ENCODE measurements at places on chromosomes 2 and 18.
A peak's percentile ranks its signal among the peaks of the same experiment; 100 is the strongest.

DNA sequence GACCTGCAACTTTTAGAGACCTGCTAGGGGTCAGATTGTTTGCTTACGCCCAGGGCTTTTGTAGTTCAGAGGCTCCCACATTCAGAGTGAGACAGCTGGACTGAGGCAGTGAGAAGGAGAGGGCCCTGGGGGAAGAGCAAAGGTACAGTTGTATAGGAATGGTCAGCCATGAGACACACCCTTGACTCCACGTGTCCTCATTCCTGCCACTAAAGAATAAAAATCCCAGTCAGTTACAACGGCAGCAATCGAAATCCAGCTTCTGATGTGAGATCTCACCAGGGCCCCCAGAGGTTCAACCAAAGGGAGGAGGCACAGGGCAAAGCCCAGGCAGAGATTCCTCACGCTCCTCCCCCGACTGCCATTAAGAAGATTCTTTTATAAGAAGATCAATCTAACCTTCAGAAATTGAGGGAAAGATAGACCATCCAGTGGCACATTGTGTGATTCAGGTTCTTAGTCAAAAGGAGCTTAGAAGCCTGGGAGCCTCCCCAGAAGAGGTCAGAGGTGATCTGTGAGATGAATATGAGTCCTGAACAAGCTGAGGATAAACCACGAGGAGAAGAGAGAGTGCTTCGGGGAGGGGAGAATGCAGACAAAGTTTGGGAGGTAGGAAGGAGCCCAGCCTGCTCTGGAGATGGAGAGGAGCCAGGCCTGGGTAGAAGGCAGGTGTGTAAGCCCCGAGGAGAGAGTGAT is 317.0 kb downstream of the CYP26B1 start:
- no peak for DNase-seq

GRCh38 chr2:161161074-161161706 is 962 bp downstream of the TANK start:
- no peak for DNase-seq

GRCh38 chr2:82636402-82637020 is 1822.6 kb downstream of the SUCLG1 start:
- DNase-seq, result no peak

GRCh38 chr18:68275616-68276015 is 439.3 kb downstream of the TMX3 start:
- no peak for DNase-seq

DNA sequence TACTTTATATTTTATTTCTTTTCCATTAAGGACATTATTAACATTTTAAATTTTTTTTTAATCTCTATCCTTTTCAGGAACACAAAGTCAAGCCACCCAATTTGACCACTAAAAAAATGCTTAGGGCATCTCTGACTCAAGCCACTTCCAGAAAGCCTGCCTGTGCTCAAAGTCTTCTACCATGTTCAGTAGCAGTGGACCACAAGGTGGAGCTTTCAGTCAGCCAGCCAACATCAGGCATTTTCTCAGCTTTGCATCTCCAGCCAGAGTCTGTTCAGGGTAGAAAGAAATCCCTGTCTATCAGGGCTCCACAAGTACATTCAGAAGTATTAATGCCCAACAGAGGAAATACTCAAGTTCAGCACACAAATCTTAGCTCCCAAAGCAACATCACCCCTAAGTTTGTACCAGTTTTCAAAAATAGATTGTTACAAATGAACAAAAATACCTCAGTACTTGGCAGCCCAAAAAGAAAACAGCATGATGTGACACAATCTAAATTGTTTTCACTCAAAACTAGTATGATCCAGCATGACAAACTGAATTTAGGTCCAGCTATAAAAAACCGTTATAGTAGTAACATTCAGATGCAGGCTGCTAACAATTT is 37.6 kb downstream of the C18orf63 start:
- DNase-seq, result peak; percentile 37

DNA sequence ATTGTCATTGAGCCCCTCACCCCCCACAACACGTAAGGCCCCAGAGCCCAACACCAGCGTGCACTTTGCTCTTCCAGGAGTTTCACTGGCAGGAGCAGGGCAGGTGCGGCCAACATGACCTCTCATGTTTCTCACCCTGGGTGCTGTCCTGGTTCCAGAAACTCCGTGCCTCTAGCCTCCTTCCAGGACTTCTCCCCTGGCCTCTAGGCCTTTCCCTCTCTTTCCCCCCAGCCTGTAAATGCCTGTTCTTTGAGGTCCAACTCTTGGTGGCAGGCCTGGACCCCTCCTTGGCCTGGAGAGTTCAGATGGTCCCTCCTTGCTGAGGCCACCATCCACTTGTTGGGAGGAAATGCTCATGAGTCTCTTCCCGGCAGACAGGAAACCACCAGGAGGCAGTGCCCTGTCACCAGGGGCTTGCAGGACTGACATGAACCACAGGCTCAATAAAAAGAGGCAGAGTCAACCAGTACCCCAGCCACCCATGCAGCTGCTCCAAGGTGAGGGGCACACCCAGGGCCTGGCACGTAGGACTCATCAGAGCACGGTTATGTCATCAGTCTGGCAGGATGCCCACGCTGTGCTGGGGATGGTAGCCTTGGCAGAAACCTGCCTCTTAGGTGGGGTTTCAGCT is 1.5 kb downstream of the MALL start:
- no peak for DNase-seq

DNA sequence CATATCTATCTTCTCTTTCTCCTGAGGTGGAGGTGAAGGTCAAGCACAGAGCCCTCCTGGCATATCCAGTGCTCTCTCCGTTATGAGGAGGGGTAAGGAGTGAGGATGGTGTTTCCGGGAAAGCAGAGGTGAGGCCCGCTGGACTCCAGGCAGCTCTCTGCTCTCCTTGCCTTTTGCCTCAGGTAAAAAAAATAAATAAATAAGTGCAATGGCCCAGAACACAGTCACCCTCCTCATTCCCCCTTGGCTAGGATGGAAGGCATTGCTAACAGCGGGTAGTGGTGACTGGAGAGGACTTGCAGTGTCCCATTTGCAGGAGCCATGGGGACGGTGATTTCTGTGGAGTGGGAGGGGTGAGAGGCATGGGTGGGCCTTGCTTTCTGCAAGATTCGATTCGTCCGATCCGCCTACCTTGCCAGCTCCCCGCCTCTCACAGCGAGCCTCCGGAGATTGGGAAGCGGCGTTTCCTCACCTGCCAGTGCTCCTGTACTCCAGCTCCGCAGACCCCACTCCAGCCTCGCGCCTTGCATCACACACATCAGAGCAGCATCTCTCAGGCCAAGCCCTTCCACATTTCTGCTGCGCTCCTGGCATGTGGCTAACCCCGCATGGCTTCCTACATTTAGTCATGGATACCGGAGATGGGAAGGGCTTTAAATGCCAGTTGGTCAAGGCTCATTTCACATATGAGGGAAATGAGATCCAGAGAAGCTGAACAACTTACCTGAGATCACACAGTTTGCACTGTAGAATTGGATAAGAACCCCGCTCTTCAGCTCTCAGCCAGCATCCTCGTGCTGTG is 155.2 kb downstream of the VAPA start:
- DNase-seq, result no peak

DNA sequence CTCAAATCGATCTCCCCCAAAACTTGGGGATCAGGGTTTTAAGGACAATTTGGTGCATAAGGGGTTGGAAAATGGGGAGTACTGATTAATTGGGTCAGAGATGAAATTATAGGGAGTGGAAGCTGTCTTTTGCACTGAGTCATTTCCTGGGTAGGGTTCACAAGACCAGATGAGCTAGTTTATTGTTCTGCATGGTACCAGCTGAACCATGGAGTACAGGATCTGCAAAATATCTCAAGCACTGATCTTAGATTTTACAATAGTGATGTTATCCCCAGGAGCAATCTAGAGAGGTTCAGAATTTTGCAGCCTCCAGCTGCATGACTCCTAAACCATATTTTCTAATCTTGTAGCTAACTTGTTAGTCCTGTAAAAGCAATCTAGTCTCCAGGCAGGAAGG is 73.1 kb downstream of the CPO start:
- no peak for DNase-seq

- no peak for DNase-seq
These were observed 7.2 kb downstream of the RND3 start for GRCh38 chr2:150480241-150480640.

GRCh38 chr2:10009271-10009810 is 34.0 kb upstream of the KLF11 start:
- no peak for DNase-seq

DNA sequence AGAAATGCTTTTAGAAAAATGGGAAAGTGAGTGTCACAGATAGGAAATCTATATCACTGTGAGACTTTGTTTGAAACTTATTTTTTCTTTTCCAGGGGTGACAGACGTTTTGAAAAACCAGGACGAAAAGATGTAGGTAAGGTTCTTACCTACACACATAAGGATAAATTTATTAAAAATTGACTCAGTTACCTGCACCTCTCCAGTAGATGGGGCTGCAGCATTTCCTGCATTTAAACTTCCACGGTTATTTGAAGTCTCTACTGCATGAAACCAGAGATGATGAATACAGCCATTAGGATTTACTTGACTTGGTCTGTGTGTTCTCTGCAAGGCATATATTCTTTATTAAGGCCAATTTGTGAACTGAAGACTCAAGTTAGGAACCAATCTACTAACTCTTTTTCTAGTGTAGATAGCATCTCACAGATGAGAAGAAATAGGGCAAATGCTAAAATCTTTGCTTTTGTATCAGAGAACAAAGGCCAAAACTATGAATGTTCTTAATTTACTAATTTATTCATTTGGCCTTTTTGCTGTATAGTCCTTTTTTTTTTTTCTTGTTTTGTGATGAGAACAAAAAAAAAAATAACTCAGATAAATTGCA is 15.0 kb downstream of the KCNJ13 start:
- DNase-seq, result peak; percentile 23

GRCh38 chr2:10163498-10164486 is 41.3 kb downstream of the RRM2 start:
- no peak for DNase-seq

DNA sequence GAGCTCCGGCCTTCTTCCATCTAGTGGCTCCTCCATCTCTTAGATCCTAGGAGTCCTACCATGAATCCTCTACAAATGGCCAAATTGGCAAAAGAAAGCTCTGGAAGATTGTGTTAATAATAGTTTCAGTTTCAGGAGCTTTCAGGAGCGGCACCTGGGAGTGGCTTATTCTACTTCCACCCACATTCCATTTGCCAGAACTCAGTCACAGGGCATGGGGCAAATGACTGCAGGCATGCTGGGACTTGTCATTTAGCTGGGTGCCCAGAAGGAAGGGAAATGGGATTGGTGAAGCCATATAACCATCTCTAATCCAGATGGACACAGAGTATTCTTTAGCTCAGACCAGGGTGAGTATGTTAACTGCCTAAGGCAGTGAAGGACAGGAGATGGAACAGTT is 3.6 kb upstream of the LRATD1 start:
- DNase-seq, result no peak

DNA sequence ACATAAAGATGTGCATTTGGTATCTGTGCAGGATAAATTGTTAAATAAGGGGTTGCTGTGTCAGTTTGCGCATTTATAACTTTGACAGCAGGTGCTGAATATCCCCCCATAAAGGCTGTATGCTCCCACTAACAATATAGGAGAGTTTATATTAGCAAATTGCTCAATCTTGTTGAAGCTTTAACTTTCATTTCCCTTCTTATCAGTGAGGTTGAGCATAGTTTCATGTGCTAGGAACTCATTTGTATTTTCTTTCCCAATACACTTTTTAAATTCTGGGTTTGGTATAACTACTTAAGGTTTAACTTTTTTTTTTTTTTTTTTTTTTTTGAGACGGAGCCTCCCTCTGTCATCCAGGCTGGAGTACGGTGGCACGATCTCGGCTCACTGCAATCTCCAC is 89.0 kb downstream of the FAM117B start:
- DNase-seq, result no peak

DNA sequence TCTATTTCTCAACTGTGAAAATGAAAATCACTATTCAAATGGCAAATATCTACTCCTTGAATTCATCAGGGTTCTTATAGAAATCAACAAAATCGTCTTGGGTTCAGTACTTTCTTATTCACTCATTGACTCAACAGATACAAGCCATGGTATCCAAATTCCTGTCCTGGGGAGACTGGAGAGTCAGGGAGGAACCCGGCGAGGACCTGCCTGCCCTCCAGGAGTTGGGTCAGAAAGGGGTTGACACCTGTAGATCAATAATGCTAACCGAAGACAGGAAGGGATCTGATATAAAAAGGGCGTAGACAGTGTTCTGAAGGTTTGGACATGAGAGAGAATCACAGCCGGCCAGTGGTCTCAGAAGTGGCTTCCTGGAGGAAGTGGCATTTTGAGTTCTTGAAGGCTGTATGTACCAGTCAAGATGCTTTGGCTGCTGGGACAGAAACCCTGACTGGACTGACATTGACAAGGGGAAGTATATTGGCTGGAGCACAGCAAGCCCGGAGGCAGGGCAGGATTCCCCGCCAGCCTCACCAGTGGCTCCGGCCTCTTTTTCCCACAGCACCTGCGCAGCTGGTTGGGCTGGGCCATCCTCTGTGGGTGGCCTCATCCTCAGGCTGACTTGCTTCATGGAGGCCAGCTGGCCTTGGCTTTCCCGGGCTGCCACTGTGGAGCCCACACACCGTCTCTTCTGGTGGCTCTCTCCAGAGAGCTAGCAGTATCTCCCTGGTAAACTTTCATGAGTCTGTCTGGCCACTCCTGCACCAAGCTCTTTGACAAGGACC is 3.0 kb downstream of the LRRFIP1 start:
- no peak for DNase-seq

DNA sequence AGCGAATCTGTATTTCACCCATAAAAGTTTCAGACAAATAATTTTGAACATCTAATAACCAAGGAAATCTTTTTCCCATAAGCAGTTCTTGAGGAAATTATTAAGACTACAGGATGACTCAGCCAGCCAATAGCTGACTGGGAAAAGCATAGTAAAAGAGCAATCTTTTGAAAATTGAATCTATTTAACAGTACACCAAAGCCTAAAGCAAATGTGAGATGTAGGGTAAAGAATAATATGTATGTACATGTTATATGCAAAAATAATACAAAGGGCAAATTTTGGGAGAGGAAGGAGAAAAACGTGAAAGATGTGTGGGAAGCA is 12.6 kb upstream of the KDSR start:
- DNase-seq, result no peak

GRCh38 chr2:233273120-233273519 is 21.6 kb downstream of the ATG16L1 start:
- peak; percentile 43 for DNase-seq

GRCh38 chr2:116499389-116499788 is 1315.1 kb upstream of the DDX18 start:
- no peak for DNase-seq

DNA sequence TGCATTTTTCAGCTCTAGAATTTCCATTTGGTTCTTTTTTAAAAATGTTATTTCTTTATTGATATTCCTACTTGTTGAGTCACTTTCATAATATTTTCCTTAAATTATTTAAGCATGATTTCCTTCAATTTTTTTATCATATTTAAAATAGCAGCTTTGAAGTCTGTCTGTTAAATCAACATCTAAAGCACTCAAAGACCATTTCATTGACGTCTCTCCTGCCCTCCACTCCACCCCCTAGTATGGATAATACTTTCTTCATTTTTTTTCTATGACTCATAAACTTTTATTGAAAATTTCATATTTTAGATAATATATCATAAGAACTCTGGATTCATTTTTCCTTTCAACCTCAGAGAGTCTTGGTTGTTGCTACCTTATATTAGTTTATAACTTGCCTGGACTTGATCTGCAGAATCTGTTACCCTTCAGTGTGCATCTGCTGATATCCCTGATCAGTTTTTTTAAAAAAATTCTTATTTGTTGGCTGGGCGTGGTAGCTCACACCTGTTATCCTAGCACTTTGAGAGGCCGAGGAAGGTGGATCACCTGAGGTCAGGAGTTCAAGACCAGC is 59.0 kb upstream of the ZNF396 start:
- DNase-seq, result no peak

- DNase-seq, result no peak
These were observed 25.0 kb upstream of the SLC14A2 start for GRCh38 chr18:45590036-45590886.
